ENCODE measurements at places on chromosomes 5 and 9. TPM values are rescaled to one million over a fixed set of nuclear protein-coding genes. Genes with fewer than 3 reads are reported as not detected.

Gene SLC36A2
- total RNA-seq = not detected

Gene SEMA6A
- total RNA-seq = 28.3 TPM

Gene PAEP
- not detected for total RNA-seq

Gene HMCN2
- 1.0 TPM for total RNA-seq

Gene ADAMTS13
- total RNA-seq = 1.4 TPM

Gene WDR55
- 24.2 TPM for total RNA-seq

Gene PCDHB7
- 2.4 TPM for total RNA-seq

Gene NACC2
- 25.7 TPM for total RNA-seq
